ENCODE measurements at places on chromosomes 1 and 21.

GRCh38 chr1:227893300-227893948, 54.3 kb downstream of the WNT9A start:
- DNase-seq: peak; percentile 1

DNA sequence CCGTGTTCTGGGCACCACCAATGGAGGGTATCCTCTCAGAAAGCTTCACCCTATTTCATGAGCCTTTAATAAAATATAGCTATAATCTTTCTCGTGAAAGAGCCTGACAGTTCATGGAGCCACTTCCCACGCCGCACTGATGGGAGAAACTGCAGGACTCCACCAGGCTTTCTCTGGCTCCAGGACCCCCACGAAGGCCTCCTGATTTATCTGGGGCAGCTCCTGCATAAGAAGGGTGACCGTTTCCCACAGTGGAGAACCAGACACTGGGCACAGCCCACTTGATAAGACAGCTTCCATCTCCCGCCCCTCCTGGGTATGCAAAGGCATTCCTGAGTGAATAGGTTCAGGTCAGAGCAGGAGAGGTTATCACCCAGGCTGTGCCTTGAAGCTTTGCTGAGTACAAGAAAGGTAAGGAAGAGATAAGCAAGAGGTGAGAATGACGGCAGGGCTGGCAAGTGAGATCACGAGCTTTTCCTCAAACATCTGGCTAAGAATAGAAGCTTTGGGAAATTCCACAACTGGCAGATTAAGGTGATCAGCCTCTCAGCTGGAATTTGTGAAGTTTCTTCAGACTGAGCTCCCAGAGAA, 499.8 kb downstream of the KIF26B start:
- DNase-seq: no peak

DNA sequence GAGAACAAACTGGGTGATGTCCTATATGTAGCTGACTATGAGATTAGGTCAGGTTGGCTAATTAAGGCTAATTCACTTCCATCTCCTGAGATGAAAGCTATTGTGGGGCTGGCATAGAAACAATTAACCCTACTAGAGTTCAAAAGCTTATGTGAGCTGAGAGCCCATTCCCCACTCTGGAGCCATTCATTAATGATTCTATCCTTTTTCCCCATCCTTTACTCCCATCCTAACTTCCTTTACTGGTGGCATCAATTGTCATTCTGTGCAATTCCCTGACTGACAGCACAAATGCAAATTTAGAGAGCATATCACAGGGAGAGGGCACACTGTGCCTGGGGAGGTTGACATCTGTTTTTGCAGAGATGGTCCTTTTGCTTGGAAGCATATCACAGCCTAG, 103.9 kb downstream of the URB2 start:
- no peak for DNase-seq

GRCh38 chr1:70893381-70893780, 154.2 kb downstream of the PTGER3 start:
- DNase-seq: no peak

GRCh38 chr1:227774821-227775661, 39.8 kb downstream of the SNAP47 start:
- DNase-seq: no peak

GRCh38 chr1:2073382-2074230, 23.4 kb downstream of the PRKCZ start:
- DNase-seq: no peak

- peak; percentile 36 for DNase-seq
Observed at GRCh38 chr1:111624382-111624781, 4.8 kb downstream of the RAP1A start.

DNA sequence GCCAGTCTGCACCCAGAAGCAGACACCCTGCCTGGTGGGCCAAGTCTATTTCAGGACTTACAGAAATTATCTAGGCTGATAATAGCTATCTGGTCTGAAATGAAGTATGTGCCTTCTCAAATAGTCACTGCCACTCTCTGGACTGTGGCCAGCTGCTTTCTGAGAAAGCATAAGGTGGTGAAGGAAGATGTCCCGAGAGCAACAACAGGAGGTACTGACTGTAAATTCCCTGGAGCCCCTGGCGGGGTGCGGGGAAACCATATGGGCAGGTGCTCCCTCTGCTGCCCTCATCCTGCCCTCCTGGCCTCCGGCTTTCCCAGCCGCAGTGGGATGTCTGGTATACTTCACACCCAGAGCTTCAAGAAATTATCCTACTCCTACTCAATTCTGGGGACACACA, 86.8 kb downstream of the TGFBR3 start:
- no peak for DNase-seq

DNA sequence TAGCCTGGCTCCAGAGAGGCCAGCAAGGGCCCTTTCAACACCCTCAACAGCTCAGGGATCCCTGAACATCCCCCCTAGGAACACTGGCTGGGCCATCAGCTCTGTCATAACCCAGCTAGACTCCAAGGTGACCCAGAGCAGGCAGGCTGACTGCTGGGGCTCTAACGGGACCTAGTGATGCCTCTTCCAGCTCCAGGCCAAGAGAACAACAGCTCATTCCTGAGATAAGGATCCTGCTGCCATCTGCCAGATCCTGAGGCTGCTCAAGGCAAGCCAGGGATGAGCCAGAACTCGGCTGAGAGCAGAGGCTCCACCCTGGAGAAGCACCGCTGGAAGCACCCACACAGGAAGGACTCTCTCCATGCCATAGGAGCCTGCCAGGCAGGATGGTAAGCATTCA, 2.0 kb downstream of the VSIG8 start:
- no peak for DNase-seq

DNA sequence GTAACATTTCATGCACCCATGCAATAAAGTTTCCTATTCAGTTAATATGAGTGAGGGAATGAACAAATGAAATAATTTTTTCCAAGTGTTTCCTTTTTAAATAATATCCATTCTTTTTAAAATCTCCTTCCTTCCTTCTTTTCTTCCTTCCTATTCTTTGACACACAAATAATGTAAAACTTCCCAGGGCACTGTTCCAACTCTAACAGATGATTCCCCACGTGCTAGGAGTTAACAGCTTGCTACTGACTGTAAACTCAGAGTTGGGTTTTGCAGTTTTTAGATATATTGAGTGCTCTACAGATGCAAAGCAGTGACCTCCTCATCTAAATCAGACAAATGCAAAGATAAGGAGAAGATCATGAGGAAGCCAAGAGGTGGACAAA, 54.0 kb upstream of the POU2F1 start:
- no peak for DNase-seq

DNA sequence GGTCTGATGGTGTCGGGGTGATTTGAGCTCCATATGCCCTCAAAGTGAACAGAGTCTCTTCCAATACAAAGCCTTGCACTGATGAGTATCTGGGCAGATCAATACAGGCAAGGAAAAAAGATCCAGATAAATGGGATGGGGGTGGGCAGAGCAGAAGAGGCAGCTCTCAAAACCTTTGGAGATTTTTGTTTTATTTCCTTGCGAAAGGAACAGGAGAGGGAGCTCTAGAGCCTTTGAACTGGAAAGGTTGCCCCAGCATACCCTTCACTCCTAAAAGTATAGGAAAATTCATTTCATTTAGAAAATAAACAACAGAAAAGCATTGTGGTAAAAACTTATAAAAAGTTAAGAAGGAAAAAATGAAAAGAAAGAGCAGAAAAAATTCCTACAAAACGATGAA, 31.4 kb upstream of the OLIG2 start:
- no peak for DNase-seq

DNA sequence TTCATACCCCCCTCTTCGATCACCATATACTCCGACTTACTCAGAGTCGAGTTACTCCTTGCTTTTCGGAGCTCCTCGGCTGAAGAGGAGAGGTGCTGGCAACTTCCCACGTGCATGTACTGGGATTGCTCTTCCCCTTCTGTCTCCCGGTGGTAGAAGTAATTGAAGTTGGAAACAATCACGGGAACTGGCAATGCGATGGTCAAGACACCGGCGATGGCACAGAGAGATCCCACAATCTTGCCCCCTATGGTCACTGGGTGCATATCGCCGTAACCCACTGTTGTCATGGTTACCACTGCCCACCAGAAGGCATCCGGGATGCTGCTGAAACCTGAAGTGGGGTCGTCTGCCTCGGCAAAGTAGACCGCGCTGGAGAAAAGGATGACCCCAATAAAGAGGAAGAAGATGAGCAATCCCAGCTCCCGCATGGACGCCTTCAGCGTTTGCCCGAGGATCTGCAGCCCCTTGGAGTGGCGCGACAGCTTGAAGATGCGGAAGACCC, 1.5 kb downstream of the KCNA3 start:
- peak; percentile 37 for DNase-seq

DNA sequence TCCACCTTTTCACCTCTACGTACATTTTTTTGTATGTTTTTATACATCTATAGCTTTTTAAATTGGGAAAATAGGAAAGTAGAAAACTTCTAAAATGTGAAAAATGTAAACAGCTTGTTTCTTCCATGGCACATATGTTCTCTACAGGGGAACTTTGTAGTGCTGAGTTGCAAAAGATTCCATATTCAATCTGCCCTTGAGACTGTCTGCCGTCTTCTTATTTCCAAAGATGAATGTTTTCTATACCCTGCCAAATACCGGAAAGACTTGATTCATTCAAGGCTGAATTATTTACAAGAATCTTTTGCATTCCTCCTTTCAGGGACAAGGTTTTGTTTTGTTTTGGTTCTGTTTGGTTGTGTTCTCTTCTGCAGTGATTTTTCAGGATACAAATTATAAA, 1334.5 kb upstream of the ADGRL4 start:
- no peak for DNase-seq

GRCh38 chr1:12150456-12151200, 16.2 kb upstream of the TNFRSF1B start:
- DNase-seq: peak; percentile 63

DNA sequence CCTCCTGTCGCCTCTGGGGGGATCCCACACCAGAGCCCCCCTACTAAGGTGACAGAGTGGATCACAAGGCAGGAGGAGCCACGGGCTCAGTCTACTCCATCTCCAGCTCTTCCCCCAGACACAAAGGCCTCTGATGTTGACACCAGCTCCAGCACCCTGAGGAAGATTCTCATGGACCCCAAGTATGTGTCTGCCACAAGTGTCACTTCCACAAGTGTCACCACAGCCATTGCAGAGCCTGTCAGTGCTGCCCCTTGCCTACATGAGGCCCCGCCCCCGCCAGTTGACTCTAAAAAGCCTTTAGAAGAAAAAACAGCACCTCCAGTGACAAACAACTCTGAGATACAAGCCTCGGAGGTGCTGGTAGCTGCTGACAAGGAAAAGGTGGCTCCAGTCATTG, 42.2 kb downstream of the ZBTB17 start:
- no peak for DNase-seq

DNA sequence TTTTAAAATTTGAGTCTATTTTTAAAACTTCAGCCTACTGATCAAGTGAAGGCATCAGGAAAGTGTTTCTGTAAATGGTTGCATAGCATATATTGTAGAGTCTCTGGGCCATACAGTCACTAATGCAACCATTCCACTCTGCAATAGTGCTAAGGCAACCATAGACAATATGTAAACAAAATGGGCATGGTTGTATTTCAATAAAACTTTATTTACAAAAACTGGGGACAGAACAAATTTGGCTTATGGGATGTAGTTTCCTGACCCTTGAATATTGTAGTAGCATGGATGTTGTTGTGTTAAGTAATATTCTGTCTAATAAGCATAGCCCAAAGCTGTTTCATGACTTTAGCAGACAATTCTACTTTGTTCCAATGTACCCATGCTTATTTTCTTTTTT, 117.7 kb downstream of the GRIK1 start:
- no peak for DNase-seq

GRCh38 chr1:243623841-243624240, 226.2 kb downstream of the AKT3 start:
- no peak for DNase-seq

- no peak for DNase-seq
Observed at GRCh38 chr1:17579951-17580939, 40.7 kb downstream of the ARHGEF10L start.

Data from CD4-positive, alpha-beta T cell treated with Interleukin-17A for 4 hours (primary cell).